ENCODE measurements at places on chromosomes 4 and X.

DNA sequence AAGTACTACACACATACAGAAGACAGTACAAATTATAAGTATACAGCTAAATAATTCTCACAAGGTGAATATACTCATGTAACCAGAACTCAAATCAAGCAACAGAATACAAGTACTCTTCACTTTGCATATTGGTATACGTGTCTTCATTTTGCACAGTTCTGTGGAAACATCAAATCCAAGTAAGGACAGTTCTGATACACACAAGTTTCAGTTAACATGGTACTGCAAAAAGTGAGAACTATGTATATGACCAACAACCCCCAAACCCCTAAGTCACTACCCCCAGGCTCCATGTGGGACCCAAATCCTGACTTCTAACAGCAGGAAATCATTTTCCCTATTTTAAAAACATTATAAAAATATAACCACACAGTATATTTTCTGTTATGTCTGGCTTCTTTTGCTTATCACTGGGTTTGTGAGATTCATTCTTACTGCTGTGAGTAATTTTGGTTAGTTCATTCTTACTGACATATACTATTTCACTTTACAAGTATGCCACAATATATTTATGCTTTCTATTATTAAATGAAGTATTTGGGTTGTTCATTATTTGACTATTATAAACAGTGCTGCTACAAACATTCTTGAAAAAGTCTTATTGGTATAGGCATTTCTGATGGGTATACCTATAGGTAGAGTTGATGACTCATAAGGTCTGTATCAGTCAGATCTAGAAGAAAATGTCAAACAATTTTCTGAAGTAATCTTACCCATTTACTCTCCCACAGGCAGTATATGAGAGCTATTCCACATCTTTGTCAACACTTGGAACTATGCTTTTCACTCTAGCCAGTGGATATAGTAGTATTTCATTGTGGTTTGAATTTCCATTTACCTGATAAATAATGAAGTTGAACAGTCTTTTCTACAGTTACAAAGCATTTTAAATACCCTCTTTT is 47.0 kb downstream of the SCLT1 start:
- no peak for DNase-seq

GRCh38 chrX:70322784-70323183 is 32.9 kb downstream of the KIF4A start:
- DNase-seq, result no peak

DNA sequence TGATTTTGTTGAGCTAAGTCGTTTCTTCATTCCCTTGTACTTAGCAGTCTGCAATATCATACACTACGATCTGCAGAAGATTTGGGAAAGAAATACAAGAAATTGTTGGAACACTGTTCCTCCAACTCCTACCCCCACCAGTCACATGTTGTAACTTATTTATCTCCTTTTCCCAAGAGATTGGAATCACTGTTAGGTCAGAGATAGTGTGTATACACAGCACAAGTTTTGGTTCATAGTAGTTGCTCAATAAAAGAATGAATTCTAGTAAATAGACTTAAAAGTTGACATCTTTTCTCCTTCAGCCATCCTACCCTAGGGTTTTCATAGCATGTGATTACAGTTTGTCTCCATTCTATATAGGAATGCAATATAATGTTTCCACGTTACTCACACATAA is 68.8 kb downstream of the ARFIP1 start:
- DNase-seq, result no peak

DNA sequence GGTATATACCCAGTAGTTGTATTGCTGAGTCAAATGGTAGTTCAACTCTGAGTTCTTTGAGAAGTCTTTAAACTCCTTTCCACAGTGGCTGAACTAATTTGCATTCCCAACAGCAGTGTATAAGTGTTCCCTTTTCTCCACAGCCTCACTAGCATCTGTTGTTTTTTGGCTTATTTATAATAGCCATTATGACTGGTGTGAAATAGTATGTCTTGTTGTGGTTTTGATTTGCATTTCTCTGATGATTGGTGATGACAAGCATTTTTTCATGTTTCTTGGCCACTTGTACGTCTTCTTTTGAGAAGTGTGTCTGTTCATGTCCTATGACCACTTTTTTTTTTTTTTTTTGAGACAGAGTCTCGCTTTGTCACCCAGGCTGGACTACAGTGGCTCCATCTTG is 30.5 kb downstream of the GPR50 start:
- DNase-seq, result no peak

GRCh38 chrX:130280901-130281300 is 12.2 kb upstream of the ZNF280C start:
- DNase-seq, result no peak

- DNase-seq, result no peak
Measured at GRCh38 chr4:3872834-3873313, 106.7 kb downstream of the ADRA2C start.

DNA sequence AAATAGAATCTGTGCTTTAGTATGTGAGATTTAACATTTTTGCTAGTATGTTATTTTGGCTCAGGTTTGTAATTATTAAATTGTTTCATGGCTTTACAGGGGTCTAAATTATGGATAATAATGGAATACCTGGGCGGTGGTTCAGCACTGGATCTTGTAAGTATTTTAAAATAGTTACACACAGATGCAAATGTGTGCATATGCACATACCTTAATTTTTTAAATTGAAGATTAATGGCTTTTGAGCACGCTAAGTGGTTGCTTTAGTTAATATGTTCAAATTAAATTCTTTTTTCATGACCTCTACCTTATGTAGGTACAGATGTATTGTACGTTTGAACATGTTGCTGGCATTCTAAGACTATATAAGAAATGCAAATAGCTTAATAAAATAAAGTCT is 40.2 kb downstream of the STK26 start:
- no peak for DNase-seq

DNA sequence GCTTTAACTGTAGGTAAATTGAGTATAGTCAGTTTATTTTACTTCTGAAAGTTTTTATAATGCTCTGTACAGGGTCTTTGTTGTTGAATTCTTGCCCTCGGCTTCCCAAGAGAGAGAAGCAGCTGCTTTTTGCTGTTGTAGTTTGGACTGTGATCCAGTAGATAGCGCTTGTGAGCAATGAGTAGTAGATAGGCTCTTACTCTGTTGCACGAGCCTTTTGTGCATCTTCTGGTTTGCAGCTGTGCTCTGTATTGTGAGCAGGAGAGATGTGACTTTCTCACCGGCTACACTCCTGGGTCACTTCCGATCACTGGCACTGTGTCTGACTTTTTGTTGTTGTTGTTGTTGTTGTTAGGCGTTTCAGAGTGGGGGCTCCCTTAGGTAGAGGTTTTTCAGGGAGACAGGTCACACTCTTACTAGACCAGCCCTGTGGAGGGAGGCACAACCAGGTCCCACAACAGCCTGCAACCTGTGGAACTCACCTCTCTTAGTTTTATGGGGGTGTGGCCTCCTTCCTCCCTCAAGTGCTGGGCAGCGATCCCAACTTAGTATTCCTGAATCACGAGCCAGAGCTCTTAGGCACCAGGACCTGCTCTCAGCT is 822.1 kb upstream of the GALNTL6 start:
- no peak for DNase-seq

- no peak for DNase-seq
Measured at GRCh38 chr4:1604706-1605205, 79.4 kb downstream of the FAM53A start.

DNA sequence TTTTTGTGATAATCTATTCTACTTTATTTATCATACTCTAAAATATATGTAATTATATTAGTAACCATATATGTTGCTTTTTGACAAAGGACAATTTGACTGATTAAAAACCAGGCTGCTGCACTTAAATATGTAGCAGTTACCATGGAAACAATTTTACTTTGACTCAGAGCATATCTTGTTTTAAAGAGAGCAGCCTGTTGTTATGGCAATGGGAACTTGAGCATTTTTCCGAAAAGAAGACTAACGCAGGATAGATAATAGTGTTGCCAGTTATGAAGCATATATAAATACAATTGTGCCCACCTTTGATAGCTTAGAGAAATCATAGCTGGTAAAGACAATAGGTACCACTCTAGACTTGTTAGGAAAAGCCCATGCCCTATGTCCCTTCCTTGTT is 283.0 kb downstream of the GASK1B start:
- DNase-seq, result no peak

DNA sequence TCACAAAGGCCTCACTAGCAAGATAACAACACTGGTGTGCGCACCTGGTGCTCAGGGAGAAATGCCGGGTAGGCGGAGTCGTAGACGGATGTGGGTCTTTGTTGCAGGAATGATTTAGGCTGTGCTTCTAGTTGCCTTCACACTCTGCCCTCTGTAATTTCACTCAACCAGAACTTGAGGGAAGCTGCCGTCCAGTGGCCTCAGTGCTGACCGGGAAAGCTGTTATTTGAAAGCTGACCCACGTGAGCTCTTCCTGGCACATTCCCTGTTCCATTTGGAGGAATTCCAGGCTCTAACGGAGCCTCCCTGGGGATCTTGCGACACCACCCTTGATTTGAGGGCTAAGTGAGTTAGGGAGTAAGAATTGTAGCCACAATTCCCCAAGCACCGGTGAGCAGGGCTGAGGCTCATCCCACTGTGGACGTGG is 15.9 kb downstream of the SH3TC1 start:
- DNase-seq, result no peak

DNA sequence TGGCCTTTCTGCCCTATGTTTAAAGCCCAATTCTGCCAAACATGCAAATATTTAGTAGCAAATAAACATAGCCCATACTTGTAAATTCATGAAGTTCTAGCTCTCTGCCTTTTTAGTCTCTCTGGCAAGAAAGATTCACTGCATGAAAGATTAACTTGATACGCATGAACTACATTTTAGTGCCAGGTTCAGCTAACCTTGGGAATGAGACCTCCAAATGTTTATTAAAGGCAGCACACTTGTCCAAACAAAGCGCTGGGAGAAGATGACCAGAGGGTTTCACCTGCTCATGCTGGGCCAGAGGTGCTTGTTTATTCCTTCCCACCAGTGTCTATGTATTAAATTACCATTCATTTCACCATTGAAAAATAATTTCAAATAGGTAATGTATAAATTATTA is 44.5 kb upstream of the IL1RAPL1 start:
- DNase-seq, result no peak

- DNase-seq, result no peak
Measured at GRCh38 chrX:7074908-7075204, 72.7 kb upstream of the STS start.

DNA sequence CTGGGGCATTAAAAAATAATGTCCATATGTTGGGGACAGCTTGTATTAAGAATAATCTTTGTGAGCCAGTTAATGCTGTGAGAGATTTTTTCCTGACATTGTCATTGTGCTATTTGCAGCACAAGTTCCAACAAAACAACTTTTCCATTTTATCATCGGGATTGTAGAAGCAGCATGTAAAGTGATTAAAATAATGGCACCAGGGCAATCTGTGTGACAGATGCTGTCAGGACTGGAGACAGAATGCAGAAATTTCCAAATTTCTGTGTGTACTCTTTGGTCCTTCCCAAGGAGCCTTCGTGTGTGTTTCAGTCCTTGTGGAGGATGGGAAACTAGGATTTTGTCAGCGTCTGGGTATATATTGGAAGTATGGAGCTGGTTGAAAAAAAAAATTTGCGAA is 101.5 kb upstream of the LIMCH1 start:
- no peak for DNase-seq

DNA sequence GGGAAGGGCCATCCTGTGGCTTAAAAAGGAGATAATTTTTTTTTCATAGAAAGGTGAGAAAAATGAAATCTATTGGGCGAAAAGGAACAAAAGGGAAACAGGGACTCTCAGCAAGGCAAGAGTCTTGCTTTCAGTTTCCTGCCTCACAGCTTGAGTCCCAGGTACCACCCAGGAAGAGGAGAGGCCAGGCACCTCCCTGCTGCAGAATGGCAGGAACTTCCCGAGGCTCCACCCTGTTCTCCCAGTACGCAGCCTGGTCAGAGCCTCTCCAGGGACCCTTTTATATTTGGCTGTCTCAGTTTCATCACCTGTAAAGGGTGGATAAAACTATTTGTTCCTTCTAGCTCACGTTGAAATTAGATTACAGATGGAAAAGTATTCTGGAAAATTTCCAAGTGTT is 33.8 kb downstream of the UCHL1 start:
- peak; percentile 45 for DNase-seq

DNA sequence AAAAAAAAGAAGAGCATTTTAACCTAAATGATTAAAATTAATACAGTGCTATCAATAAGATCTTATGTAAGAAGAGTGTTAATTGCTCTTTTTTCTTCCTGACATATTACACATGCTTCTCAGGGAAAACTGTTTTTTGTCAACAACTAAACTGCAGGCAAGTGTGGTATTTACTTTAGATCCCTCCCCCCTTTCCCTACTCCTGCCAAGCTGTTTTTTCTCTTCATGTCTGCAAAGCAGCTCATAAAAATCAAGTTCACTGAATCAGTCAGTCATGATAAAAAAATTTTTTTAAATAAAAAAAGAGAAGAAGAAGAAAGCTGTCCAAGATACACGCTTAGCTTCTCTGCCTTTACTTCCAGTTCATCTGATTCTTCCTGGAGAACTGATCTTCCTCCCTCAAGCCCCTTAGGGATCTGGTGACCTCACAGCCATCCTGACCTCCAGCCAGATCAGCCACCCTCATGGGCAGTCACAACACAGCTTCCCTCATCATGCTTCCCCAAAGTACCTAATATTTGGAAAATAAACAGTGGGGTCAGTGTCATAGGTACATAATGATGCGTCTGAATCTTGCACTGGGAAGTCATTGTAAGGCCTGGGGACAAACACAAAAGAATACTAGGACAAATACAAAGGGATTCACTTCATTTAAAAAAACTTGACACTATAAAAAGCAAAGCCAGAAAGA is 87.0 kb downstream of the ZNF827 start:
- DNase-seq, result no peak

DNA sequence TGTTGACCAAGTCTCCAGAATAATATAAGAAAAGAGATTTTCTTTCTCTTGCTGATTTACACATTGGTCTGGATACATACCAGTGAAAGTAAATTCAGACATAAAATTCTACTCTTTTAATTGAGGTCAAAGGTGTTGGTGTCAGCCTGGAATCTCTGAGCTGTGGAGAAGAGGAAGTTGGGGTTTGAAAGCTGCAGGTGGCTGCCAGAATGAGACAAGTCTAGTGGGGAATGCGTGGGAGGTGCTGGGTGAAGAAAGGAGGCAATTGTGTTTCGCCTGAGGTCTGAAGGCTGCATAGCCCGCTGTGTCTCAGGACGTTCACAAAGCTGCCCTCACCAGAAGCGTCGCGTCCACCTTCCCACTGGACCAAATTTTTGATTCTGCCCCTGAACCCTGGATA is 31.2 kb downstream of the PHEX start:
- DNase-seq, result no peak

- DNase-seq, result no peak
Measured at GRCh38 chrX:79524642-79525041, 157.5 kb upstream of the ITM2A start.
